ENCODE measurements at places on chromosomes 4 and X.
A peak's percentile ranks its signal among the peaks of the same experiment; 100 is the strongest.

DNA sequence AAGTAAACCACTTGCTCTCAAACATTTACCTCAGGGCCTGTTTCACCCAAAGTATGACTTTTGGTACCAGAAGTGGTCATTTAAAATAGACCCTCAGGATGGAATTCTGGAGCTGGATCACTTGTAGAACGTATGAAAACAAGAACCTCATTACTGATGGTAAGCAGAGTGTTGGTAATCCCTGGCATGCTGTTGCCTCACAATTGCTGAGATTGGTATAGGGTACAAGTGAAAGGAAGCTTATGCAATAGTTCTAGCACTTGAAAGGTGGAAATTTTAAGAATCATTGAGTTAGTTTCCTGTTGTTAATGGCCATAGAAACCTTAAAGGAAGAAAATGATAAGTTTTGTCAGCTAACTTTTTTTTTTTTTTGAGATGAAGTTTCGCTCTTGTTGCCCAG is 22.3 kb upstream of the THOC2 start:
- DNase-seq: no peak

- no peak for DNase-seq
These were observed 419.4 kb downstream of the C4orf33 start for GRCh38 chr4:129515356-129515755.

GRCh38 chrX:140723121-140723715 is 13.7 kb downstream of the LINC00632 start:
- no peak for DNase-seq

DNA sequence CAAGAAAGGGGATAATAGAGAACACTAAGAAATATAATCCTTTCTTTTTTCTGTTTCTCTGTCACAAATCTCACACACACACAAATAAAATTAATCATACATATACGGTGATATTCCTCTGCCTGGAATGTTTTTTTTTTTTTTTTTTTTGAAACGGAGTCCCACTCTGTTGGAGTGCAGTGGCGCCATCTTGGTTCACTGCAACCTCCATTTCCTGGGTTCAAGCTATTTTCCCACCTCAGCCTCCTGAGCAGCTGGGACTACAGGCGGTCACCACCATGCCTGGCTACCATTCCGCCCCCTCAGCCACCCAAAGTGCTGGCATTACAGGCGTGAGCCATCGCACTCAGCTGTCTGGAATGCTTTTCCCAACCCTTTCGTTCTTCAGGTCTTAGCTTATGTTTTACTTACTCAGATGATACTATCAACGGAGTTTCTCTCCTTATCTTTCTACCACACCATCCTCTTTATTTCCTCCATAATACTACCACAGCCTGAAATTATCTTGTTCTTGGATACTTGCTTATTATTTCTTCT is 69.3 kb downstream of the ANKRD17 start:
- DNase-seq: no peak

DNA sequence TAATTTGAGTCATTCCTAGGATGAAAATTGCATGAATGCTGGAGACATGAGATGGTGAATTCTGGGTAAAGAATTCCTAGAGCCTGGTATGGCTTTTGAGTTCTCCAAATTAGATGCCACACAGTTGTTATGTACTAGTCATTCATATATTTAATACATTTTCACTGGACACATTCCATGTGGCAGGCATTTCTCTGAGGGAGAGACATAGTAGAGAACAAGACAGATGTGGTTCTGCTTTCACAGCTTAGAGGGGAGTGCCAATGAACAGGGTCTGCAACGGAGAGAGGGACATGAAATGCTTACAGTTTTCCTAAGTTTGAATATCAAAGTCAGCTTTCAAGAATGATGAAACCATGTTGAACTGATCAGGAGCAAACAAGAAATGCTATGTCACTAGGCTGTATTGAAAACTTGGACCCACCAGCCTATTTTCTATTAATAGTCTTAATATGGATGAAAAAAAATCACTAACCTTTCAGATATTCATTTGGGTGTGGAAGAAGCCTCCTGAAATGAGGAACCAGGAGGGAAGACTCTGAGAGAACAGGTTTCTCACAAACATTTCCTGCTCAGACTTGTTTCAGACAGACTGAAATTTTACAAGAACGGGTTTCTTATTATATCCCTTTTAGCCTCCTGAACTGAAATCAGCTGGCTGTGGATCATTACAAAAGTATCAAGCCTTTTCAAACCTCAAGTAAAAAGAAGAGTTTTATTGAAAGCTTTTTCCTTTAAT is 276.0 kb upstream of the TET2 start:
- DNase-seq: no peak

DNA sequence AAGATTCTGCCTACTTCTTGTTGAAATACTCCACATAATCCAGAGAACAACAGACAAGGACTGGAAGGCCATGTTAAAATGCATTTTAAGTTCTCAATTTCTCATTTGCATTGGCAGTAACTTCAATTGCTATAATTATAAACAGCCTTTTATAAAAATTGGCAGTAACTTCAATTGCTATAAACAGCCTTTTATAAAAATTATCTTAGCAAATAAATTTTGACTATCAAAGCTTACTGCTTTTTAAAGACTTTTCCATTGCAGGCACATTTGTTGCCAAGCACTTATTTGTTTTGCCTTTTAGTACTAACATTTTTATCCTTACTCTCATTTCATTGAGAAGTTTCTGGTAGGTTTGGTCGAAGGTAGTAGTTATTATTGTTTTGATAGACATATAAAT is 17.8 kb downstream of the SCFD2 start:
- no peak for DNase-seq

DNA sequence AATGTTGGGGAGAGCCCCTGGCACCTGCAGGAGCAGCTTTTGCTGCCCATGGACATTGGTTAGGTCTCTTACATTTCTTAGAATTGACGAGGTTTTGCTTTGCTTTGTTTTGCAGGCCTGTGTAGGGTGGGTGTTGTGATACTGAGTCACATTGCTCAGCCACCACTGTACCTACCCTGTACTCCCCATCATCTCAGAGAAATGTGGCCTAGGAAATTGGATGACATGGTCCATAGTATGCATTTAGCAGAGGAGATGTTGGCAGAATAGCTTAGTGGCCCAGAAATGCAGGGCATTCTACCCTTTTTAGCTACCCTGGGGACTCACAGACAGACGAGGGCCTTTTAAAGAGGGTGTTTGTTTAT is 43.7 kb downstream of the IL21 start:
- DNase-seq: no peak

DNA sequence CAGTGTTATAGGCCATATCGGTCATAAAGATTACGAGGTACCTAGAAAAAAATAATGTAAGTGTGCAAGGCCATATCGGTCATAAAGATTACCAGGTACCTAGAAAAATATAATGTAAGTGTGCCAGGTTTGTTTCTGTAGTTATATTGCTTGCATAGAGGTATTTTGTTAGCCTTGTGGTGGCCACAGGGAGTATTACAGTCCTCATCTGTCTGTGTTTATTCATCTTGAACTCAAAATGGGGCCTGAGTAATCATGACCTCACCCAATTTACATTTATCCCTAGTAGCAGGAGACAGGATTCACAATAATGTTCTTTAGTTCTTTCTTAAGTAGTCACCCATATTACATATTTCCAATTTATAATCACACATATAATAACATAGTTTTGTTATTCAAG is 459.7 kb downstream of the MID1IP1 start:
- DNase-seq: no peak

GRCh38 chr4:4847011-4847410 is 12.5 kb upstream of the MSX1 start:
- no peak for DNase-seq

GRCh38 chr4:54277691-54278090 is 48.6 kb downstream of the PDGFRA start:
- DNase-seq: no peak

DNA sequence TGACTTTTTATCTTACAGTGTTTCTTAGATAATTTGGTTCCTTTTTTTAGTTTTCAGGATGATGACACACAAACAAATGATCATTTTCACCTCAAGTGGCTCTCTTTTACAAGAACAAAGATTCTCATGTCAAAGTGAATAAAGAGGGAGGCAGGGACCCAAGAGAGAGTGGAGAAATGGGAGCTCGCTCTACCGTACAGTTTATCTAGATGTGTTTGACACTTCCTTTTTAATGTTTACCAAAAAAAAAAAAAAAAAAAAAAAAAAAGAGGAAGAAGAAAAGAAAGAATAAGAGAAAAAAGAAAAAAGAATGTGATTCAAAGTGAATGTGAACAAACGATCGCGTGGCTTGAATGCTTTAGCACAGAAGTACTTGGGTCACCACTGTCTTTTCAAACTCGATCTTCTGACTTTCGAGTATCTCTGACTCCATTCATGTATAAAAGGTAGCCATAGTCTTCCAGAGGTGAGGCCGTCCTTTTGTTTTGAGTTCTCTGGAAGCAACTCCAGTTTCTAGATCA is 75.6 kb upstream of the GRXCR1 start:
- no peak for DNase-seq

GRCh38 chrX:63755892-63756291 is 29.1 kb downstream of the ARHGEF9 start:
- no peak for DNase-seq

GRCh38 chr4:3241898-3242524 is 6.9 kb upstream of the MSANTD1 start:
- no peak for DNase-seq

DNA sequence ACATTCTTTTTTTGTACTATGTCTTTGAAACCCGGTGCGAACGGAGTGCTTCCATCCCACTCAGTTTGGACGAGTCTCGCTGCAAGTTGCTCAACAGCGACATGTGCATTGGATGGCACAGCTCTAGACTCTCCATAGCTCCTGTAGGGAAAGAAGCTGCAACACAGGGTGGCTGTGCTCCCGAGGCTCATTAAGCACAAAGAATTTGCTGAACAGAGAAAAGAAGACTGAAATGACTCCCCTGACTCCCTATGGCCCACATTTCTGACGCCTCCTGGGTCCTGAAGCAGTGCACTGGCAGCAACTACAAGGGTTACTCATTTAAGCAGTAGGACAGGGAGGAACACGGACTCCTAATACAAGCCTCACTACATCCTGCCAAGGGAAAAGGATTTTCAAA is 127.4 kb downstream of the SH3RF1 start:
- no peak for DNase-seq

- no peak for DNase-seq
These were observed 34.9 kb upstream of the PRDM8 start for GRCh38 chr4:80162418-80162817.

- no peak for DNase-seq
These were observed 814.8 kb upstream of the GRID2 start for GRCh38 chr4:91488946-91489345.

- DNase-seq: no peak
These were observed 2.1 kb downstream of the BRWD3 start for GRCh38 chrX:80807606-80807991.

DNA sequence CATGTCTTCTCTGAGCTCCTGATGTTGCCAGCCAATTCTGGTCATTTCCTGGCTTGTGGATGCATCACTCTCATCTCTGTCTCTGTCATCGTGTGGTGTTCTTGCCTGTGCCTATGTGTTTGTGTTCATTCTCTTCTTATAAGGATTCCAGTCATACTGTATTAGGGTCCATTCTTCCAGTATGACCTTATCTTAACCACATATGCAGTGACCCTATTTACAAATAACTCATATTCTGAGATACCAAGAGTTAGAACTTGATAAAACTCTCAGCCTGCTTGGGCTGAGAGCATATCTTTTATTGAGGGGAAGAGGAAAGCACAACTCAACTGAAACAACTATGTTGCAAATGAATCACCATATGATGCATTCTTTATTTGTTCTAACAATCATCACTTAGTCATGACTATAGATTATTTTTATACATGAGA is 189.0 kb upstream of the ANXA10 start:
- DNase-seq: no peak

DNA sequence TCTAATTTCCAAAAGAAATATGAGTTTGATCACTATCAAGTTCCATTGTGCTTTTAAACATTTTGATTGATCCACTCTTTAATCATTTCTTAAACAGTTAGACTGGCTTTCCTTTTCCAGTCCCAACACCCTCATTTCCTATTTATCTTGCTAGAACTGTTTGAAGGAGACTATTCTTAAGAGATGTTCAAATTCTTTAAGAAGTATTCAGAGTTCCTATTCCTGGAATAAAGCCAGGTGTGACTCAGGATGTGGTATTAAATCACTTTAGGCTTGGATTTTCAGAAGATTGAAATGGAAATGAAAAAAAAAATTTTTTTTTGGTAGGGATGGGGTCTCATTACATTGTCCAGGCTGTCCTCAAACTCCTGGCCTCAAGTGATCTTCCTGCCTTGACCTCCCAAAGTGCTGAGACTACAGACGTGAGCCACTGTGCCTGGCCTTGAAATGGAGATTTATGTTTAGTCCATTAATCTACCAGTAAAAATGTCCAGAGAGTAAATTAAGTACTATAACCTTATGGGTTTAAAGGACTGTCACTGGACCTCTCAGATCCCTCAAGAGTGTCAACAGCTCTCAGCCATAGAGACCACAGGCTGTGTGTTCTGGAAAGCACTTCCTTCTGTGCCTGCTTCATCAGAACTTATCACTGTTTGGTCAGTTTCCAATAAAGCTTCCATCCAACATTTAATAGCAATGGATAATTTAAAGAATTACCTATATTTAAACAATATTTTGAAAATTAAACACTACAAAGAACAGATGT is 90.7 kb downstream of the CDS1 start:
- DNase-seq: no peak

DNA sequence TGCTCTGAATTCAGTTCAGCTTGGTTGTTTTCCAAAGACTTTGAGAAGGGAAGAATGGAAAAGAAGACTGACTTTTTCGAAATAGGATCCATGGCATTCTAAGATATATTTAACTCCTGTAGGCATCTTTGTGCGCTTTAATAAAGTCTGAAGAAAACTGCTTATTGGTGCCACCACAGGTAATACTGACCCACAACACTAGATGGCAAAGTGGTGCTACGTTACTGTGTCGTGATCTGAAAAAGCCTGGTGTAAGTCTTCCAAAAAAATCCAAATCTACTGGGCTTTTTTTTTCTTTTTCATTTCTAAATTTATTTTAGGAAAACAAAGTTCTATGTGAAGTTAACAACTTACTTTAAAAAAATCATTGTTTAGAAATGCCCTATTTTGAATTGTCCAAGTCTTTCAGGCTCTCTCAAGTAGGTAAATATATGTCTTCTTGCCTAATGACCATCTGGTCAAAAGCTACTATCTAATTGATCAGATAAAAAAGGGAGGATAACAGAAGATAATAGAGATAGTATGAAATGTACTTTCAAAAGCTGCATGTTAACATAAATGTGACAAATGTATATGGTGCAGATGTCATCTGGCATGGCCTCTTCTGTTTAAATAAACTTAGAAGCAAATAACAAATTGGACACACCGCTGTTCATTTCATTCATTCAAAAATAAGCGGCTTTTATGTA is 47.0 kb upstream of the MID1IP1 start:
- peak; percentile 42 for DNase-seq
